ENCODE measurements at places on chromosomes 5 and 9.
A peak's percentile ranks its signal among the peaks of the same experiment; 100 is the strongest.

GRCh38 chr5:178399701-178400095 lies 167.1 kb upstream of the PHYKPL start:
- no peak for DNase-seq

DNA sequence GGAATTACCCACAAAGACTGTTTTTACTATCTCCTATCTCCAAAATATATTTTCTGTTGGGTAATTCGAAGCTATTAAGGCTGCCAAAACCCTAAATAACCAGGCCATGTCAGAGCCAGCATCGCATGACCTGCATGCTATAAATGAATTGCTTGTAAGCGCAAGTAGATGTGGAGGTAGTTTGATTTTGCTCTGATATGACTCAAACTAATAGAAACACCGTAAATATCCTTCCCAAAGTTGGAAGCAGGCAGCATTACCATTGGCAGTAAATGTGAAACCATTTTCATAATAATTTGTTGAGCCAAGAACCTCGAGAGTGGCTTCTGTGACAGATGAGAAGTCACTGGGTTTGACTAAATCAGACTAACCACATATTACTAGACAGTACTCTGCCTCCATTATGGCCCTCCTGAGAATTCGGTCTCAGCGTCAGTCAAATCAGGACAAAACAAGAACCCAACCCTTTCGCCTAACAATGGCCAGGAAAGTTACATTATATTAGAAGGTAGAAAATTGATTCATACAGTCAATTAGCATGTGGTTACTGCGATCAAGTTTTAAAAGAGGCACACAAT lies 289.8 kb downstream of the SPOCK1 start:
- DNase-seq: no peak

DNA sequence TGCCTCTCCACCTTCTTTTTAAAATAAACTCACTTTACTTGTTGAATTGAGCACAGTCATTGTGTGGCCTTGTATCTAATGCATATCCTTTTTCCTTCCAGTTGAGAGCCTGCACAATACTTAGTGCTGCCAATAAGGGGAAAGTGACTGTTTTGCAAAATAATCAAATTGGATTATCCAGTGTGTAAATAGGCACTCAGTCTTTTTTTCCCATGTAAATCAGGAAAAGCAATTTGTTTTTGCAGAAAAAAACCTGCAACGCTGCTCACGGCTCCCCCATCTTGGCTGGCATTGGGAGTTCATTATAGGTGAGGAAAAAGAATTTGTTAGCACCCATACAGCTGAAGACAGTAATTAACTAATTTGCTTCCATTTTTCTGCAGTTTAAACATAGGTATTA lies 299.9 kb downstream of the CSNK1G3 start:
- no peak for DNase-seq

GRCh38 chr9:133406480-133407307 lies 11.1 kb downstream of the REXO4 start:
- DNase-seq: peak; percentile 69

DNA sequence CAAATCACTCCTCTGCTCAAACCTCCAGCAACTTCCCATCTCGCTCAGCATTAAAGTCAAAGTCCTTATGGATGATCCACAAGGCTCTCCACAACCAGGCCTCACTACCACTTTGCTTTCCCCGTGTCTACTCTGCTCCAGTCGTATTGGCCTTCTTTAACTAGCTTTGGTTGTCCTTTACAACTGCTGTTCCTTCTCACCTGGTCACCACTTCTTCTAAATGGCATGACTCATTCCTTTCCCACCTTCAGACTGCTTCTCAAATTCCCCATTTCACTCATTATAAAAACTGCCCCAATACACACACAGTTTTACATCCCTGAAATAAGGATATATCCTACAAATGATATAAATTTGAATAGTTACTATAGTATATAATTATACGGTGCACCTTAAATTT lies 30.4 kb downstream of the CERT1 start:
- DNase-seq: no peak

GRCh38 chr5:9198394-9198793 lies 347.5 kb downstream of the SEMA5A start:
- no peak for DNase-seq

GRCh38 chr5:155631116-155631515 lies 617.6 kb downstream of the KIF4B start:
- DNase-seq: no peak

Measured in effector CD4-positive, alpha-beta T cell (primary cell).